ENCODE measurements at places on chromosomes 7 and 10. TPM values are rescaled to one million over a fixed set of nuclear protein-coding genes. Genes with fewer than 3 reads are reported as not detected.

FGL2 gene
- polyA plus RNA-seq, result 0.68 TPM

RPEL1 gene
- polyA plus RNA-seq, result not detected

C7orf57 gene
- not detected for polyA plus RNA-seq

C10orf105 gene
- 0.08 TPM for polyA plus RNA-seq

CEP55 gene
- 0.30 TPM for polyA plus RNA-seq

POP7 gene
- 26.1 TPM for polyA plus RNA-seq

AKR1D1 gene
- 0.02 TPM for polyA plus RNA-seq

DLG5 gene
- 14.0 TPM for polyA plus RNA-seq

PARD3 gene
- polyA plus RNA-seq, result 12.8 TPM

CCDC146 gene
- 3.3 TPM for polyA plus RNA-seq

CYTH3 gene
- 4.0 TPM for polyA plus RNA-seq

IFIT1B gene
- not detected for polyA plus RNA-seq

MSRB2 gene
- polyA plus RNA-seq, result 12.3 TPM

All from pancreas (tissue), 10 donors.